Activated T-helper 1 cell treated with anti-CD3 and anti-CD28 coated beads, Interleukin-2, amount 50 U/mL, for 16 hours (primary cell): ENCODE measurements at places on chromosomes 7 and 10.

DNA sequence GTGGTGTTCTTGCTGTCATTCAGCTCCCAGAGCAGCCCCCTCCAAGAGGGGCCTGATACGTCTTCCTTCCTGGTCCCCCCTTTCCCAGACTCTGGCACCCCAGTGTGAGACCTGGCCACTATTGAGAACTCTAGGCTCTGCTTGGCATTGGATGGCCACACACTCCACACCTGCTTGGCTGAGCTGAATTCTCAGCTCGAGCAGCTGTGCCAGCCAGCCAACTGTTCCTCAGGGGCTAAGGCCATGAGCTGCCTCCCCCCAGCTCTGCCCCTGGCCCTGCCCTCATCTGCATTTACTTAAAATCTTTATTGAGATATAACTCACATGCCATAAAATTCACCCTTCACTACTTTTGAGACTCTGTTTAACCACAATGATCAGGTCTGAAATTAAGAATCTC lies 6.7 kb downstream of the TLL2 start:
- no peak for DNase-seq

GRCh38 chr7:105156731-105157130 lies 142.7 kb downstream of the KMT2E start:
- no peak for DNase-seq

- DNase-seq, result no peak
These were observed 154.8 kb downstream of the RPS24 start for GRCh38 chr10:78188446-78188845.

DNA sequence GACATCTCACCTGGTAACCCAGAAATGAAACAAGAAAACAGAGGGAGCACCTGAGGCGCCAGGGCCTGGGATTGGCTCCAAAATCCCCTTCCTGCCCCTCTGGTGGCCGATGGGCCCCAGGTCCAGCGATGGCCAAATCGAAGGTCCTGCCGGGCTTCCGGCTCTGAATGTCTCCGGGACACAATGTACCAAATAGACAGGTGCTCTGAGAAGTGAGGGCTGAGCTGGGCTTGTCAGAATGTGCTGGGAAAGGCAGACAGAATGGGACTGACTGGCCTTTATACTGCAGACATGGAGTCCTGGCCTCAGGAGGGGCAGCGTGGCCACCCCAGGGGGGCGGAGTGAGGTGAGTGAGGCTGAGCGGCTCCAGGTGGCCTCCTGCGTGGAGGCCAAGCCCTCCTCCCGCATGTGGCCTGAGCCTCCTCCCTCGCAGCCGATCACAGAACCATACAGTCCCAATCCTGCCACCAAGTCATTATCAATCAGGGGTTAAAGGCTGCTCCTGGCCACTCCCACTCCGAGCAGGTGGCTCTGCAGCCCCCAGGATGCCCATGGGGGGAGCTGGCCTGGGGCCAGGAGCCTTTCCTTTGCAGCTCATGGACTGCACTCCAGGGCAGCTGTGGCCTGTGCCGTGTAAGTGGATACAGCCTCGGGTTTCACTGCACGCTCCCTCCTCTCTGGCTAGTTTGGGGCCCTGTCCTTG lies 185.5 kb downstream of the ADARB2 start:
- no peak for DNase-seq

- DNase-seq, result no peak
These were observed 13.2 kb downstream of the ATE1 start for GRCh38 chr10:121914661-121915060.

GRCh38 chr10:61081301-61081700 lies 137.3 kb upstream of the RHOBTB1 start:
- DNase-seq, result no peak

DNA sequence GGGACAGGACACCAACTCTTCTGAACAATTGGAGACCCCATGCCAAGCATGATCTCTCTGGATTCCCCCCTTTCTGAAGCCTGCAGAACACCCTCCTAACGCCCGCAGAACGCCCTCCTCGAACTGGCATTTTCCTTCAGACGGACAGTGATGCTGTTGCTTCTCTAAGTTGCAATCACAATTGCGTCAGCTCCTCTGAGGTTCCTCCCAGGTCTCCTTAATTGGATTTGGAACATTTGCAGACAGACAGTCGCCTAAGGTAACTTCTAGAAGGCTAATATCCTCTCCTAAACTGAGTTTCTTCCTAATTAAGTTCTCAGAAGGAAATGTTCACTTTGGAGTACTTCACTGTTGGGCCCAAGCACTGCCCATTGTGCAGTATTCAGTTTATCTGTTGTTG lies 20.5 kb upstream of the SERPINE1 start:
- no peak for DNase-seq

GRCh38 chr10:6603142-6604125 lies 23.4 kb upstream of the PRKCQ start:
- no peak for DNase-seq

GRCh38 chr10:51700228-51700817 lies 928 bp upstream of the CSTF2T start:
- DNase-seq, result no peak

- no peak for DNase-seq
These were observed 96.2 kb downstream of the C10orf105 start for GRCh38 chr10:71623098-71623985.
